ENCODE measurements at places on chromosomes 3 and 15.

GRCh38 chr15:39376371-39376909, 204.4 kb upstream of the THBS1 start:
- DNase-seq, result no peak

DNA sequence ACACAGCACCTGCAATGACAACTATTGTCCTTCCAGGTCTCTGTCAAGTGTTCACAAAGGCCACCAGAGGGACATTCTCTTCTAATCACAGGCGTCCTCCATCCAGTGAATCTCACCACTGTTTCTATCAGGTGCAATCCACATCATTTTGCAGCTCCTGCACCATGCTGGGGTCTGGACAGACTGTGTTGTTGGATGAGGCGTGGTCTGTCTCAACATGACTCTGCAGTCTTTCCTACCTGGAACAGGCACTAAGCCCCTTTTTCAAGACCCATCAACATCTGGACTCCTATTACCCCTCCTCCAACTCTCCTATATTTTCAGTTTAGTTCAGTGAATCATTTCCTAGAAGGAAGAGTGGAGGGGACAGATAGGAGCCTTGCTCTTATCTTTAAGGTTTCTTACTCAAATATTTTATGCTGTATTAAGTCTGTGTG, 31.5 kb upstream of the VEPH1 start:
- no peak for DNase-seq

- DNase-seq, result no peak
These were observed 475 bp upstream of the SPINT1 start for GRCh38 chr15:40843261-40843884.

GRCh38 chr3:44248152-44248551, 6.5 kb downstream of the TOPAZ1 start:
- no peak for DNase-seq

GRCh38 chr3:183878071-183878470, 6.6 kb downstream of the PARL start:
- no peak for DNase-seq

GRCh38 chr3:55750525-55750924, 263.4 kb upstream of the WNT5A start:
- DNase-seq, result no peak

DNA sequence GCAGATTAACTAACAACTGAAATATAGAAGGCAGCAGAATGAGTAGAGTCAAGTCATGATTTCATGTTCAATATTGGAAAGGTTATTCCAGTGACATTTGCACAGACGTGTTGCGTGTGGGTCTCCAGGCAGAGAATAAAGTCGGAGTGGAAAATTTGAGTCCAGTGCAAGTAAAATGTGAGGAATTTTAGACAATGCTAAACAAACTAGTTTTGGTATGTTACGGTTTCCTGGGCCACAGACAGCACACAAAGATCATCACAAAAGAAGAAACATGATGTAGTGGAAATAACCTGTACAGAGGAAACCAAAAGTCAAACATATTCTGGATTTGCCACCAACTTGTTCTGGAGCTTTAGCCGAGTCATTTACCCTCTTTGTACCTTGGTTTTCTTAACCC, 367 bp downstream of the OR4F6 start:
- no peak for DNase-seq

DNA sequence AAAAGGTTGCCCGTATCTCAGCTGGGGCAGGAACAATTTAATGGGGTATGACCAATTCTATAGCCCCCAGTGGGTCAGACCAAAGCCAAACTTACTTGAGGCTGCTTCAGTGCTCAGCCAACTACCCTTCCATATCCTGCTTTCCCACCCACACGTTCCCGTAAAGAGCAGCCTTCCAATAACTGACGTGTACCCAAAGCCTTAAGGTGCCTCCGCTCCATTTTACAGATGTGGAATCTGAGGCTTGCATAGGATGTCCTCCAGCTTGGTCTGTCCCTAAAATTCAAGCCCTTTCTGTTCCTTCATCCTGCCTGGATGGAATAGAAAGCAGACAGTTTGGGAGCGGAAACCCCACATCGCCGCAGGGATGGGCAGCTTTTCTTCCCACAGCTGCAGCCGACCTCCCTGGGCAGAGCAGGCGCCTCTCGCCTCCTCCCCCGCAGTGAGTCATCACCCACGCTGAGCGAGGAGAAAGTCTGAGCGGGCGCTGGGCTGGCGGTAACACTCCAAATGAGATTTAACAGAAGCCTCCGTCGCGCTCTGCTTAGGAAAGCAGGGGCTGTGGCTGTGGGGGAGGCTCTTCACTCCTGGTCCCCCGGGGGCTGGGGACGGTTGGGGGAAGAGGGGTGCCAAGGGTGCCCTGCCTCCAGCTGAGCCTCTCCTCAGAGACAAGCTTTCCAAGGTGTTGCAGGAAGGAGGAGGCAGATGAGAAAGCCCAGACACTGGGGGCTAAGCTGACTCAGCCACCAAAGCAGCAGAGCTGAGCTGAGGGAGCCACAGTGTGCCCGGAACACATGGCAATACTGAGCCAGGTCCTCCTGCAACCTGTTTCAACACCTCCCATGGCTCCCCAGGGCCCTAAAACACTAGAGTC, 57.8 kb upstream of the HRH1 start:
- DNase-seq, result peak; percentile 90

DNA sequence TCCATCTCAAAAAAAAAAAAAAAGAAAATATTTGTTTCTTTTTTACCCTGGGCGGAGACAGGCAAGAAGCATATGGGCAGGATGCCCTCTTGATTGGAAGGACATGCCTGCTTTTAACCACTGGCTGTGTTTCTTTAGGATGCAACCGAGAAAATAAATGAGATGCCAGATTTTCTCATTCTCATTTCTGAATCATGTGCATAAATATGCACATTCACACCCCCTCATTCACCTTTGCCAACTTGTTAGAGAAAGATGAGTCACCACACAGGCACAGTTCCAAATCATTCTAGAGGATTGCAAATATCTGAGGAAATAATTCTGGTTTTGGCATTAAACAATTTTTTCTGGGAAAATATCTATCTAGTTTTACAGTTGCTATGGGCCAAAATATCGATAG, 3.3 kb downstream of the LIPH start:
- no peak for DNase-seq
